Fibroblast of the aortic adventitia (primary cell): ENCODE measurements at places on chromosomes 11 and 22.

- DNase-seq = peak; percentile 14
Measured at GRCh38 chr11:11320825-11321224, 32.2 kb downstream of the CSNK2A3 start.

DNA sequence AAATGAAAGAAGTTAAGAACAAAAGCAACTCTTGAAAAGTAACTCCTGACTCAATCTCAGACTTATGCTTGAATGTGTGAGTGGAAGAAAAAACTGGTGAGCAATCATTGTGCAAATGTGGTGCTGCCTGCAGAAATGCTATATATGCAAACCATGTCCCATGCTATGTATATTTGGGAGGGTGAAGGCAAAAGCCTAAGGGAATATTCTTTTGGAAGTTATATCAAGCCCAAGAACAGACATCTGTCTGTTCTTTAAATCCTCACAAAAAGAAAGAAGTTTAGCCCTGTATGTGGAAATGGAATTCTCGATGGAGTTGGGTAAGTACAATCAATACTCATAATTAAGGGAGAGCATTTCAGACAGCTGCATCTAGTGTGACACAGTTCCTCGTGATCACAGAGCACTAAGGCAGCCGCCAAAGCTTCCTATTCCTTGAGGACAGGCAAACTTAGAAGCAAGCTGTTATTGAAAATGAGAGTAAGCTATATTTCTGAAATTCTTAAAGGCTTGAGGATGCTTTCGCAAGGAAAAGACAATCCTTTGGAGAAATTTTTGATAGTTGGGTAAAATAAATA lies 406.5 kb upstream of the CHORDC1 start:
- DNase-seq = no peak

GRCh38 chr11:64793271-64794160 lies 9.5 kb downstream of the MAP4K2 start:
- no peak for DNase-seq

GRCh38 chr11:103035791-103036434 lies 56.0 kb downstream of the DCUN1D5 start:
- DNase-seq = peak; percentile 85

GRCh38 chr22:23248583-23248982 lies 68.3 kb downstream of the BCR start:
- DNase-seq = peak; percentile 42

- DNase-seq = no peak
Measured at GRCh38 chr11:8220261-8221045, 43.2 kb downstream of the LMO1 start.

DNA sequence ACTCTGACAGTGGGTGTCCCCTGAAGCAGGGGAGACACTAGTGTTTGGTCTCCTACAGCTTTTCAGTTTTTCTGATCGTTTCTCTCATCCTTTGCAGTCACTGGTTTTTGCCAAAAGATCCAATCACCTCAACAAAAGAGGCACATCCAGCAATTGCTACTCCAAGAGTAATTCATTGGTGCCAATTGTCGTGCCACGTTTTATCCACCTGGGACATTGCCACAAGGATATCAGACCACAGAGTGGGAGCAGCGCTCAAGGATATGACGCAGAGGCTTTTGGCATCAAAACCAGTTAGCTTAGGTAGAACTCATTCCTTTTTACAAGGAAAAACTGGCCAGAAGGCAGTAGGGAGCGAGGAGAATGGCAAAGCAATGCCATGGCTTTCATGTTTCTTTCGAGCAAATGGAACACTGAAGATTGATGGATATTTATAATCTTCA lies 40.9 kb upstream of the BLID start:
- peak; percentile 91 for DNase-seq

GRCh38 chr22:30354644-30355043 lies 2.0 kb downstream of the SF3A1 start:
- DNase-seq = no peak
